ENCODE measurements at places on chromosomes 5 and 9.

- DNase-seq, result no peak
Observed at GRCh38 chr9:17045381-17045940, 89.4 kb upstream of the CNTLN start.

GRCh38 chr5:80754900-80755299 is 100.1 kb upstream of the DHFR start:
- DNase-seq, result no peak

GRCh38 chr5:40505031-40505430 is 174.7 kb upstream of the PTGER4 start:
- no peak for DNase-seq

DNA sequence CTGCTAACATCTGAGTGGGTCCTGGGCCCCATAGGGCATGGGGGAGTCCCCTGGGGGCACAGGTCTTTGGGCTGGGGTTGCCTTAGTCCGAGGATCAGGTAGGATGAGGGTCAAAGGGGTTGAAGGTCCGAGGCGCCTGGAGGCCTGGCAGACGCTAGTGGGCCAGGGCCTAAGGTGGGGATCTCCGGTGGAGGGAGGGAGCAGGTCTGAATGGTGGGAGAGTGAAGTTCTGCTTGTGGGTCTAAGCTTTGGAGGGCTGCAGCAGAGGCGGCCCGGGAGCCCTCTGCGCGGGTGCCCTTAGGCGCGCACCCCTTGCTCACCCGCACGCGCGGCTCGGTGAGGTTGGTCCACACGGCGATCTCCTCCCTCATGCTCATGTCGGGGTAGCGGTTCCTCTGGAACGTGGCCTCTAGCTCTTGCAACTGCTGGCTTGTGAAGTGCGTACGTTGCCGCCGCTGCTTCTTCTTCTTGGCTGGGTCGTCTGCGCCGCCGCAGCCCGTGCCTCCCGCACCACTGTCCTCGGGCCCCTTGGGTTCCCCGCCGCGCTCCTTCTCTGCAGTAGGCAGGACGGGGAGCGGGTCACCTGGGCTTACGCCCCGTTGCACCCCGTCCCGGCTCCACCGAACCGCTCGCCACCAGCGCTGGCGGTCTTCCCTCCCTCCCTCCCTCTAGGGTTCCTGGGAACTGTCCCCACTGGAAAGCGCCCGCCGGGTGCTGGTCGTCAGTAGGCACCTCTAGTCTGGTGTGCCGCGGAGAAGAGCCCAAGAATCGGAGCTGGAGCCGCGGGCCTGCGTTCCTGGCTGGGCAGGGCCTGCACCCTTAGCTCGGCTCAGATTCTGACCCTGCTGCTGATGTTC is 2.8 kb downstream of the PITX1 start:
- DNase-seq, result peak; percentile 86

- peak; percentile 68 for DNase-seq
Observed at GRCh38 chr5:168747987-168748777, 169.0 kb upstream of the PANK3 start.

- DNase-seq, result no peak
Observed at GRCh38 chr5:110625376-110625999, 101.0 kb downstream of the TMEM232 start.

DNA sequence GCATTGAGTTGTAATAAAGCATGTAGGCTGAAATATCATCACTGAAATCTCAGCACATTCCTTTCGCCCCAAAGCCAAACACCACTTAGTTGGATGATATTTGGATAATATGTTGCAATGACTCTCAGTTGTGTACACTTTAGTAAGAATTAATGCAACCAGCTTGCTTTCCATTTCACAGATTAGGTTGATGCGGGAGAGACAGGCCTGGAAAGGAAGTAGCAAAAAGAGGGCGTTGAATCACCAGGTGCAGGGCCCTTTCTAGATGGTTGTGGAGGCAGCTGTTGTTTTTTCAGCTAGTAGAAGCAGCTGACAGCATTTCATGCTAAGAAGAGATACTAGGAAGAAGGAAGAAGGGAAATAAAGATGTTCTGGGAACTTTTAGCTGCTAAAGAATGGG is 30.9 kb downstream of the DMRT3 start:
- no peak for DNase-seq

DNA sequence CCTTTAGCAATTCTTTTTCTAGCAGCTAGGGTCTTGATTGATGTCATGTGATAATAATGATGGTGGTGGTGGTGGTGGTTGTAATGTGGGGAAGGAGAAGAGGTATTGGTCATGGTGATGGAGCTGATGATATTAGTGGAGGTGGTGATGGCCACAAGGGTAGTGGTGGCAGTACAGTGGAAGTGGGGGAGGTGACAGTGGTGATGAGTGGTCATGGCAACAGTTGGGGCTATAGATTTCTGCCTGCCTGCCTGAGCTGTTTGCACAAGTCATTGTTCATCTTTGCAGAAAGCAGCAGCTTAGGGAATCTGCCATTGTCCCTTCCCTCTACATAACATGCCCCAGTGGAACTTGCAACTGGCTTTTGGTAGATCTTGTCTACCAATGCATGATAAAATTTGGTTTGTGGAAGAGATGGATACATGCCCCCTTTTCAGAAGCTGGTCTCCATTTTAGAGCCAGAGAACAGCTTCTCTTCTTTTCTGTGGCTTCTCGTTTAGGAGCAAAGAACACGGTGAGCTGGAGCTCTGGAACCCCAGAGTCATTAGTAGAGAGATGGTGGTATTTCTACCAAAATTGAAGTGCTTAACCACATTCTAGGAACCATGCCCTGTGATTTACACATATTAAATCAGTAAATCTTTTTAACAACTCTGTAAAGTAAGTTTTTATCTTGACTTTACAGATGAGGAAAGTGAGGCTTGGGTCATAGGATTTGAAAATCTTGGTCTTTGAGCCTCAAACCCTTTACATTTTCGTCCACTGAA is 100.3 kb downstream of the AOPEP start:
- DNase-seq, result no peak

DNA sequence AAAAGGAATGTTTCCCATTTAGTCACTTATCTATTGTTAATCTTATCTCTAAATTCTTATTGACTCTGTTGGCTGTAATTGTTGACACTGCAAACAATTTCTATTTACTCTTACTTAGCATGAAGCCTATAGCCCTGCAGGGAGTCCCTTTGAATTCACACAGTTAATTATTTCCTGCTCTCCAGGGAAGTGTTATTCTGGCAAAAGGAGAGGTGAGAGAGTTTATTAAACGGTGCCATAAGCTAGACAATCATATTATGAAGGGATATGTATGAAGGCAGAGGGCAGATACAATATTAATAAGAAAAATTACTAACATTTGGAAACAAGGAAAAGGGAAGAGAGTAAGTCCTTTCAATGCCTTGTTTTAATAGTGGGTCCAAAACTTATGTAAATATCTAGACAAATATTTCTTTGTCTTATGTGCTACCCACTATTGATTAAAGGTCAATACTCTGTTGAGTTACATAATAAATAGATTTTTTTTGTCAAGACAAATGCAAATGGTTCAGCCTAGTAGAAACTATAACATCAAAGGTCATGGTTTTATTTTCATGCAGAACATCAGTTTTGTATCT is 107.1 kb downstream of the CDH18 start:
- DNase-seq, result no peak

DNA sequence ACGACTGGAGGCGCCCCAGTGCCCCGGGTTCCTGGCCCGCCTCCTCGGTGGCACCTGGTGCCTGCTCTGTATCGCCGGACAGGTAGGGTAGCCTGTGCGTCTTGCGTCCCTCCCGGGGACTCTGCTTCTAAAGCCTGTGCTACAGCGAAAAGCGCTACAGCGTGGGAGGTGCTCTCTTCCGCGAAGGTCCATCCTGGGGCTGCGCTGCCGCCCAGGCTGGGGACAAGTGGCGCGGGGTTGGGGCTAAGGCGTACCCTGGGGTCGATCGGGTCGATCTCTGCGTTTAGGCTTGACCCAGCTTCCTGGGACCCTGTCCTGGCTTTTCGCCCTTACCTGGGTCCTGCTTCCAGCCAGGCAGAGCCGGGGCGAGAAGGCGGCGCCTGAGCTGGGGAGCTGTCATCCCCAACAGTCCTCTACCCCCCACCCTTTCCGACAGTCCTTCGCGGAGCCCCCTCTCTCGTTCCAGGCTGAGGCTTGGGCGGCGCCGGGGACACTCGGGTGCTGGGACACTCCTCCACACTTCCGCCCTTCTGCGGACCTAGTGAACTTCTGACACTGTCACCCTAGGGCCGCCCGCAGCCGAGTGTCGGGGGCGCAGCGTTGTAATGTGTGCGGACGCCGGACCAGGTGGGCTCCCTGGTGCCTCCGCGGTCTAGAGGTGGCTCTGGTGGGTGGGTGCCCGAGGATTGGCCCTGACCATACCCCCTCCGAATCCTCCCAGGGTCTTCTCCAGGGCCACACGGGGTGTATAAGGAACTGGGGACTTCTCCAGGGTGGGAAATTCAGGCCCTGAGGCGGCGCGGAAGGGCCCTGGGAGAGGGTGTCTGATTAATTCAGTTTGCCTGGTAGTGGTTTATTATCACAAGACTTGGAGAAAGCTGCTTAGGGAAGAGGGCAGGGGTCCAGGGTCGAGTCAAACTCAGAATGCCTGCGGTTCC is 328.2 kb downstream of the SH3GL2 start:
- DNase-seq, result peak; percentile 76

GRCh38 chr9:126906091-126906490 is 8.5 kb upstream of the RALGPS1 start:
- DNase-seq, result no peak

DNA sequence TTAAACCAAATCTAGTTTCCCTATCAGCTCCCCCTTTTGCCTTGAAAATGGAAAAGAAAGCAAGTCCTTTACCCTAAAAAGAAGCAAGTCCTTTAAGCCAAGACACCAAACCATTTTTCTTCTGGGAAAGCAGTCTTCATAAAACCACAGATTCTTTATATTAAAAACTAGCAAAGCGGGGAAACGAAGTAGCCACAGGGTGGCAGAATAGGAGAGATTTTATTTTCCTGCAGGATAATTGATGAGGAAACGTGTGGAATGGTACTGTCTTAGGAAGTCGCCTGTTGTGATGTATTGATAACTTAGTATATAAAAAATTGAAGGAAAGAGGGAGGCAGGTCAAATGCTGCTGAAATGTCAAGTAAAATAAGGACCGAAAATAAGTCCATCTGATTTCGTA is 41.1 kb downstream of the ZNF883 start:
- no peak for DNase-seq

GRCh38 chr5:79517601-79518000 is 3.7 kb upstream of the HOMER1 start:
- no peak for DNase-seq

DNA sequence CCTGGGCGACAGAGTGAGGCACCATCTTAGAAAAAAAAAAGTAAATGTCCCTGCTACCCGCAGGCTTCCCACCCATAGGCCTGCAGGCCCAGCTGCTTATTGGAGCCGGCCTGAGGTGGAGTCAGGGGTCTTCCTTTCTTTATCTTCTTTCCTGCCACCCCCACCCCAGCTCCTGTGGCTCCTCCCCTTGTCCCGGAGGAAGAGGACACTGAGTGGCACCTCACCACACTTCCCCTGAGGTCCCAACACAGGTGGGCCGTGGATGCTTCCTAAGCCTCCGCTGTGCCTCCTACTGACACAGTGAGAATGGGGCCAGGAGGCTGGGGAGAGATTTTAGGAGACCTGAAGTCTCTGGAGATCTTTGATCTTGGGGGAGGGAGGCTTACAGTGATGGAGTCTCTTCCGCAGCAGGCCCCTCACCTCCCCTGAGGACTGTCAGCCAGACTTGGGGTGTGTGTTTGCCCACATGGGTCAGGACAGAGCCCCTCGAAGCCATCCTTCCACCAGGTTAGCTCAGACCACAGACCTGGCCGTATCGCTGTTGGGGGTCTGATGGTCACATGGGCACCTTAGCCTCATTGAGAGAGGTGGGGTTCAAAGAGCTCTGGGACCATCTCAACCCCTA is 135.4 kb upstream of the IER5L start:
- DNase-seq, result no peak

DNA sequence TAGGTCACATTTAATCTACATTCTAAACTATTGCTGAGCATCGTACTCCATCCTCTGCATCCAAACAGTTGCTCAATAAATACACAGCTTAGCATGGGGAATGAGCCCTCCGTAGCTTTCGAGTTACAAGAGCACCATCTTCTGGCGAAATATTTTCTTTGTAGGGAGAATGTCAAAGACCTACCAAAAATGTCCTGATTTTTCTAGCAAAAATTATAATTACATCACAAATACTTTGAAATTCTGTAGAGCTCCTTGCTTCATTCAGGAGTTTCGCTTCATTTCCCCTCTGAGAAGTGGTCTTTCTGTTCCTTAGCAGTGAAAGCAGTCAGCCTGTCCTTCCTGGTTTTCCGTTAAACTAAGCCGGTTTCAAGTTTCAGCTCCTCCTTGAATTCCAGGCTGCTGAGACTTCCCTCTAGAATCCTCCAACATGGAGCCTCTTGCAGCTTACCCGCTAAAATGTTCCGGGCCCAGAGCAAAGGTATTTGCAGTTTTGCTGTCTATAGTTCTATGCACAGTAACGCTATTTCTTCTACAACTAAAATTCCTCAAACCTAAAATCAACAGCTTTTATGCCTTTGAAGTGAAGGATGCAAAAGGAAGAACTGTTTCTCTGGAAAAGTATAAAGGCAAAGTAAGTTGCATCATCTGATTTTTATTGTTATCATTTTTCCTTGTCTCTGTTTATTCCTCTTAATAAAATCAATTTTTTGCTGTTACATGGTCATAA is at the start of gene GPX8:
Gene GPX8, plus strand, starts transcription at position 409 of the 730 bp plus-strand sequence. Its CDS starts 22 bp downstream, at position 431.
- DNase-seq, result no peak

DNA sequence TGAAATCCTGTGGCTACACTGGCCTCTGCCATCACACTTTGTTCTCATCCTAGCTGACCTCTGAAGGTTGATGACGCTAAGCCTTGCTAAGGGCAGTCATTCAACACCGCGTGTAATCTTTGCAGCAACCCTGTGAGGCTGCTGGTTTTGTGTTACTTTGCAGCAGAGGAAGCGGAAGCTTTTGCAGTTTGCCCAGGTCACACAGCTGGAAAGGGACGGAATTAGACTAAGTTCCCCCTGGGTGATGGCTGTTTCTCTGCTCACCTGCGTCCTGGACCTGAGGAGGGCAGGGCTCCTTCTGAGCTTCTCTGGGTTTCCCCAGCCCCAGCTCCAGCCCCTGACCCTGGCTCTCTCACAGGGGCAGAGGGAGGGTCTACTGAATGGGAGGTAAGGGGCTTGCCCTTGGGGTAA is 7.3 kb upstream of the SLC25A51 start:
- no peak for DNase-seq

GRCh38 chr5:161382685-161383084 is 163.8 kb downstream of the GABRB2 start:
- no peak for DNase-seq

DNA sequence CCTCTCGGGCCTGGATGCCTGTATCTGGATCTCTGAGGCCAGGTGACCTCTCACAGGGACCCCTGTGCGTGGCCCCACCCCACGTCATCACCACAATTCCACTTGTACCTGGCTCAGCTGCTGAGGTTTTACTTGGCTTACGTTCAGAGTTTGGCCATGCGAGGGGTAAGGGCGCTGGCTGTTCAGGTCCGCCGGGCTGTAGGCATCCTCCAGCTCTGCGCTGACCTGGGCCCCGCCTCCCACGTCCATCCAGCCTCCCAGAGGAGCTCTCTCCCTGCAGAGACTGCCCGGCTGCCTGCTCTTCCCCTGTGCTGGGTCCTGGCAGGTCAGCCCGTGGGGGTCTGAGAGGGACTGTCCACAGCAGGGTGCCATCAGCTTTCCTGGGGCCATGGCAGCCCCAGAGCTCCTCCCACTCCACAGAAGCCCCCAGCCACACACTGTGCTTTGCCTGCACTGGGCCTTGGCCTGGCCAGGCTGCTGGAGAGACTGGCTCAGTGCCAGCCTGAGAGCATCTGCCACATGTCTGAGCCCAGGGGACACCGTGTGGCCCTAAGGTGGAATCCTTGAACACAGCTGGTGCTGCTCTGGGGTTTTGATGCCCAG is 43.6 kb downstream of the SLC6A3 start:
- DNase-seq, result no peak

All from H1 (cell line).